ENCODE measurements at places on chromosomes 11 and 22.

DNA sequence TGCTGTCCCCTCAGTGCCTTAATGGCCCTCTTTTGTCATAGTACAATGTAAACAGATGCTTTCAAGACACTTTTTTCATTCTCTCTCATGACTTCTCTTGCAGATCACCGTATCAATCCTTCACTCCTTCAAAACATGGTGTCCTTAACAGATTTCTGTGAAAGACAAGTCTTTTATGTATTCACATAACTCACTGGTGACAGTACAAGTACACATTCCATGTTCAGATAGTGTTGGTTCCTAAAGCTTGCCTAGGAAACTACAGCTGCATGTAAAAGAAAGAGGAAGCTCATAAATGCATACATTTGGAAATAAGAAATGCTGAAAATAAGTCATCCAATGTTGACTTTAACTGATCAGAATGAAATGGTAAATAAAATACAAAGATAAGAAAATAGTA lies 5.0 kb upstream of the OR52E6 start:
- no peak for DNase-seq

DNA sequence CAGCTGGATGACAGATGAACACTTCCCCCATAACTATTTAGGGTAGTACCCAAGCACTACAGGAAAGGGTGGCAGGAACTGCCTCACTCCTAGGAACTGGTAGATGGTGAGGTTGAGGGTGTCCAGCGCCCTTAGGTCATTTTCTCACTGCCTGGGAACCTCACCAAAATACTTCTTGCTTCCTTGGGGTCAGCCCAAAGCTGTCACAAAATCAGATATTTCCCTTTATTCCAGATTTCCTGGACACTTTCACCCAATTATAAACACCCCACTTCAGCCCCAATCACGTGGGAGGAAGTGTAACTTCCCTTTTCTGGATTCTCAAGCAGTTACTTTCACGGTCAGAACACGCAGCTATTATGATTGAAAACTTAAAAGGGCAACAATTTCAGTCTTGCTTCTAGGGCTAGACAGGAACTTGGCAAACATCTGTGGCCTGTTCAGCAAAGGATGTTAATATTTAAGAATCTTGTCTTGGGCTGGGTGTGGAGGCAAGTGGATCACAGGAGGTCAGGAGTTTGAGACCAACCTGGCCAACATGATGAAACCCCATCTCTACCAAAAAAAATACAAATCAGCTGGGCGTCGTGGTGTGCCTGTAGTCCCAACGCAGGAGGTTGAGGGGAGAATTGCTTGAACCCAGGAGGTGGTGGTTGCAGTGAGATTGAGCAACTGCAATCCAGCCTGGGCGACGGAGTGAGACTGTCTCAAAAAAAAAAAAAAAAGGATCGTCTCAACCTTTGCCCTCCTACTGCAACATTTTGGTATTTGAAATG lies 4.0 kb downstream of the FTH1 start:
- DNase-seq = no peak

GRCh38 chr11:124865902-124866851 lies 945 bp downstream of the ROBO3 start:
- DNase-seq = no peak

- no peak for DNase-seq
Observed at GRCh38 chr22:31239771-31240370, 27.8 kb downstream of the LIMK2 start.

DNA sequence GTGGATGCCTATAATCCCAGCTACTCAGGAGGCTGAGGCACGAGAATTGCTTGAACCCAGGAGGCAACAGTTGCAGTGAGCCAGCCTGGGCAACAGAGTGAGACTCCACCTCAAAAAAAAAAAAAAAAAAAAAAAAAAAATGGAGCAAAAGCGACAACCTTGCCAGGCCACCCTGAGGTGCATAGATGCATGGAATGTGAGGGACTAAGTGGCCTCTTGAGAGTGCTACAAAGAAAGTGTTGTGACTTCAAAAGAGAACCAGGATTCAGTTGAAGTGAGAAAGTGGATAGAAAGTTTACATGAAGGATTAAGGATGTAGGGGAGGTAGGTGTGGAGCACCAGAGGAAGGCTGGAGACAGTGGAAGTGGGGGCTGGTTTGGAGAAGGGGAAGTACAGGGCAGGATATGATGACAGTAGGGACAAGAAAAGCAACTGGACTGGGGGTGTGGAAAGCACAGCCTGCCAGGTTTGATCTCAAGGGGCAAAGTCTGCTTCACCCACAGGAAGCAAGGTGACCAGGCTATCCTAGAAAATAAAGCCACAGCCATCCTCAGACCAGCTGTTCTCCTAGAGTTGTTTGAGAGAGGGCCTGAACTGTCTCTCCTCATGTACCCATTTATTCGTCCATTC lies 36.0 kb upstream of the OLFML1 start:
- peak; percentile 7 for DNase-seq

DNA sequence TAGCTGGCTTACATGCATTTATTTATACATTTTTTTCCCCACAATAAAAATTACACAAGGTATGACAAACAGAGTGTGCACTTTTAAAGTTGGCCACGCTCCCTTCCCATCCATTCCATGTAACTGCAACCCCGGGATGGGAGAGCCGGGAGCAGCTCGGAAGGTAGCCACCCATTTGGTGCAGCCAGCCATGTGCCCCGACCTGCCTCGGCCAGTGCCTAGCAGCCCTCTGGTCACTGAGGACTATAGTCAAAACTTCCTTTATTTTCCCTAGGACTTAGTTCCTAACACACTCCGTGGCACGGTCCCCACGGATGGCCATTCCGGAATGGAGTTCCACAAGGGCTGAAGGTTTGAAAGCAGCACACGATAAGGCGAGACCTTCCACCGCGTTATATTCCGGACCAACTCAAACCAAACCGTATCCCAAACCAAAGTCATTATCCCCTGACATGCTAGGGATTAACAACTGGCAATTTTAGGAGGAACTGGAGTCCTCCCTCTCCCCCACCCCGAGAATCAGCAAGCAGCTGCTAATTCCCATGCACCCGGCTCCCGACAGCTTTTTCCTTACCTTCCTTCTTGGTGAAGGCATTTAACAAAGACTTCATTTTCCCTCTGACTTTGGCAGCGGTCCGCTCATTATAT lies 426.4 kb downstream of the SHANK2 start:
- DNase-seq = no peak

- no peak for DNase-seq
Observed at GRCh38 chr11:67195971-67196456, 70.3 kb upstream of the GRK2 start.

- DNase-seq = peak; percentile 34
Observed at GRCh38 chr11:7098235-7098832, 9.5 kb downstream of the RBMXL2 start.

GRCh38 chr11:32902089-32902665 lies 9.6 kb downstream of the QSER1 start:
- no peak for DNase-seq

DNA sequence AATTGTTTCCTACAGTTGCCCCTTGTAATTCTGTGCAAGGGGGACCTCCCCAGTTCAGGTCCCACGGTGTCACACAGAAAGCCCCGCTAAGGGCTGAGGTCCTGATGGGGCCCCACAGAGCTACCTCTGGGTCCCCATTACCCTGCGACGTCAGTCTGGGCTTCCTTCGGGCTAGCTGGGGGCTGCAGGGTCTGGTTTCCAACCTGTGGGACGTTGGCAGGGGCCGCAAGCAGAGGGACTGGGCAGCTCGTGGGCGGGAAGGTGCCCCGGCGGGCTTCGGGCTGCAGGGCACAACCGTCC lies 698 bp downstream of the SLC37A4 start:
- no peak for DNase-seq

GRCh38 chr22:45263463-45264269 lies 21.1 kb upstream of the UPK3A start:
- DNase-seq = no peak

GRCh38 chr11:110711776-110712658 lies at the start of gene ARHGAP20:
ARHGAP20 (minus strand) TSS chr11:110712437; CDS start chr11:110712231, 206 bp downstream.
- peak; percentile 77 for DNase-seq

- no peak for DNase-seq
Observed at GRCh38 chr22:30555282-30556210, 9.0 kb upstream of the SEC14L6 start.

GRCh38 chr11:123443851-123444623 lies 14.0 kb downstream of the GRAMD1B start:
- DNase-seq = no peak

DNA sequence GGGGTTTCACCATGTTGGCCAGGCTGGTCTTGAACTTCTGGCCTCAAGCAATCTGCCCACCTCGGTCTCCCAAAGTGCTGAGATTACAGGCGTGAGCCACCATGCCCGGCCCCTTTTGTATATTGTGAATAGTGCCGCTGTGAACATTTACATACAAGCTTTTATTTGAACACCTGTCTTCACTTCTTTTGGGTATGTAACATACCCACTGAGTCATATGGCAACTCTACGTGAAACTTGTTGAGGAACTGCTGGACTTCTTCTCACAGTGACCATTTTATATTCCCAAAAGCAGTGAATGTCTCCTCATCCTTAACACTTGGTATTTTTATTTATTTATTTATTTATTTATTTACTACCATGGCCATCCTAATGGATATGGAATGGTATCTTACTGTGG lies 3.9 kb upstream of the SCT start:
- DNase-seq = no peak

DNA sequence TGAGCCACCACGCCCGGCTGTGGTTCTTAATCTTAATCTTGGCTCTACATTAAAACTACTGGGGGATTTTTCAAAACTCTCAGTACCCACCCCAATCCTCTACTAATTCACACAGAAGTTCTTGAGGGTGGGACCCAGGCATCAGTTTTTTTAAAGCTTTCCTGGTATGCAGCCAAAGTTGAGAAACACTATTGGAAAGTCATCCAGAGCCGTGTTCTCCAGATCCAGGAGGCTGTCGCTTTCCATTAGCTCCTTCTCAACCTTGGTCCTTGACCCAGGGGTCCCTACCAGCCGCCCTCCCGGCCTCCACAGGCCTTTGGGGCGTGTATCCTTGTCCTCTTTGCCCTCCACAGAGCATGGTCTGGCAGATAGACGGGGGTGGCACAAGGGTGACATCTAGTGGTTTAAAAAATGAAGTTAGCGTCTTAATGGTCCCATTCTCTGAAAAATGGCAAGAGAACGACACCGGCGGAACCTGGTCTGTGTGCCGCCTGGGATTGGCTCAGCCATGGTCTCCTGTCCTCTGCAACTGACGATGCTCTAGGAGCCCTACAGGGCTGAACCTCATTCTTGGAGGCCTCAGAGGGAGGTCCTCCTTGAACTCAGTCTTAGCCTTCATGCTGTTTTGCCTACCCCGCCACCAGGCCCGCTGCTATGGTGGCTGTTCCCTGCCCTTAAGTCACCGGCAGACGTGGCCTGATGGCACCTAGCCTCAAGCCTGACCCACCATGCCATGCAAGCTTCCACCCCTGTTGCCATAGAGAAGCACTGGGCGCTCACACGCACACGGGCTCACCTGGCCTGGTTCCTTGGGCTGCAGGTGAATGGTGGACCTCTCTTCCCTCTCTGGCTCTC lies 152.0 kb upstream of the SYN3 start:
- DNase-seq = peak; percentile 23

DNA sequence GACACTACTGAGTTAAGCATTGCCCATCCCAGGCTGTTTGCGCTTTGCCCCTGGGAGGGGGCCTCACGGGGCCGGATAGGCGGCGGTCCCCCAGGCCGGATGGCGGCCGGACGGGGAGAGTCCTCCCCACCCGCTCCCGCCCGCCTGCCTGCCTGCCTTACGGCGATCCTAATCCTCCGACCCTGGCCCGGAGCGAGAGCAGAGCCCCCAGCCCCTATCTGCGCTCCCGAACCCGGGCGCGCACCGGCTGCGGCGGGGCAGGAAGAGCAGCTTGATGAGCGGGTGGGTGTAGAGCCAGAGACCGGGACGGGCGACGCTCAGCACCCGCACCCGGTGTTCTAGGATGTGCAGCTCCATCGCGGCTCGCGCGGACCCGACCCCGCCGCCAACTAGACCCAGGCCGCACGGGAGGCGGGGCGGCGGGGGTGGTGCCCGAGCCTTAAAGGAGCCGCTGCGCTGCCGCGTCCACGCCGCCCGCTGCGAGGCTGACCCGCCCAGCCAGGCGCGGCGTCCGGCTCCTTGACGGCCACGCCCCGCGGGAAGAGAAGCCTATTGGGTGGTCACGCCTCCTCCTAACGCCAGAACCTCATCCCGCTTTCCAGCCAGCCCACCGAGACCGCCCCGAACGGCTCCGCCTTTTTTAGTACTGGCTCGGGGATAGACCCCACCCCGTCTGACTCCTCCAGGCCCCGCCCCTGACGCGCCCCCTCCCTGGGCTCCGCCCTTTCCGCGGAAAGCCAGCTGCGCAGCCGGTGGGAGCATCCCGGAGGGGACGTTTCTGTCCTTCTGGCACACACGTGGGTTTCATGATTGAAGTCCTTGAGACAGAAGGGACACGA lies at the start of gene CASTOR1:
TSS of gene CASTOR1 (minus strand) at position 365 of the 839 bp plus-strand sequence. CDS start at position 357, 8 bp downstream.
- peak; percentile 97 for DNase-seq

- DNase-seq = no peak
Observed at GRCh38 chr11:129705933-129706332, 109.7 kb upstream of the TMEM45B start.

- no peak for DNase-seq
Observed at GRCh38 chr11:118265954-118266353, 1.9 kb upstream of the MPZL2 start.

GRCh38 chr11:96472085-96472484 lies 82.3 kb downstream of the JRKL start:
- DNase-seq = no peak

DNA sequence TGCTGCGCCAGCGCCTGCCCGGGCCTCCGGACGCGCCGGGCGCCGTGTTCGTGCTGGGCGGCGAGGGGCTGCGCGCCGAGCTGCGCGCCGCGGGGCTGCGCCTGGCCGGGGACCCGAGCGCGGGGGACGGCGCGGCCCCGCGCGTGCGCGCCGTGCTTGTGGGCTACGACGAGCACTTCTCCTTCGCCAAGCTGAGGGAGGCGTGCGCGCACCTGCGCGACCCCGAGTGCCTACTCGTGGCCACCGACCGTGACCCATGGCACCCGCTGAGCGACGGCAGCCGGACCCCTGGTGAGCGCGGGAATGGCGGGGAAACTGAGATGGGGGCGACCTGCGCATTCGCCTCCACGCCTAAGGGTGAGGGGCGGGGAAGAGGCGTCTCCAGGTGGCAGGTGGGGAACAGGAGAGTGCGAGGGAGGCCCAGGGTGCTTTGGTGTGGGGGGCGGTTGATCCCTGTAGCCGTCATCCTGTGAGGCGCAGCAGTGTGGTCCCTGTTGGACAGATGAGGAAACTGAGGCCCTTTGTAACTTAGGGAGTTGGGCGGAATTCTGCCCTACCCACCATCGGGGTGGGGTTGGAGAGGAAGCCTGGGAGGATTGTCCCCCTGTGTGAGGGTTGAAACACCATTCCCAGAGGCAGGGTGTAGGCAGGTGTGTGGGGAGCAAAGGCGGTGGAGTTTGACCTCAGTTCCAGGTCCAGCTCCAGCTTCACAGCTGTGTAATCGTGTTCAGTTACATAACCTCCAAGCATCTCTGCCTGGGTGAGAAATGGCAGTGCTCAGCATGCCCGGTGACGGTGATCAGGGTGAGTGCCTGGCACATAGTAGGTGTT lies 758 bp downstream of the PDXP start:
- no peak for DNase-seq
